WTC11 (cell line): ENCODE measurements at places on chromosomes 2 and 18. TPM values are rescaled to one million over a fixed set of nuclear protein-coding genes. Genes with fewer than 3 reads are reported as not detected.

GRCh38 chr2:42101206-42102023, 53.6 kb downstream of the PKDCC start:
- peaks cover 39% of the 10 kb centered on the region for H3K4me1 ChIP-seq
- H3K27ac ChIP-seq, result peak overlapping the region; percentile 90
- peaks cover 9% of the 10 kb centered on the region for H3K36me3 ChIP-seq
- H3K27me3 ChIP-seq, result peaks cover 21% of the 10 kb centered on the region
- peak; percentile 67 for DNase-seq
- peak overlapping the region; percentile 68 for H3K4me3 ChIP-seq

Gene DUSP19
- 3.4 to 3.9 TPM (median 3.5 TPM) in 3 replicates for total RNA-seq

Gene MRPL33
- total RNA-seq, result 52.5 to 60.6 TPM (median 58.3 TPM) in 3 replicates

Gene MALL
- total RNA-seq, result 3.8 to 5.5 TPM (median 5.0 TPM) in 3 replicates

- peaks cover 11% of the 10 kb centered on the region for H3K4me1 ChIP-seq
- peak overlapping the region; percentile 72 for H3K4me3 ChIP-seq
- peak; percentile 70 for DNase-seq
- peaks cover 40% of the 10 kb centered on the region for H3K27me3 ChIP-seq
- H3K27ac ChIP-seq, result no peak overlapping the region
These were observed 32.6 kb upstream of the NPC1 start for GRCh38 chr18:23618862-23619387.

- H3K4me1 ChIP-seq, result peaks cover 47% of the 10 kb centered on the region
- H3K36me3 ChIP-seq, result no peaks in the 10 kb centered on the region
- H3K27ac ChIP-seq, result no peak overlapping the region
- H3K27me3 ChIP-seq, result no peaks in the 10 kb centered on the region
These were observed 28.6 kb downstream of the PCBP1 start for GRCh38 chr2:70115646-70116442.

GRCh38 chr2:239912171-239912937, 112.8 kb downstream of the NDUFA10 start:
- H3K4me1 ChIP-seq, result no peaks in the 10 kb centered on the region
- H3K27ac ChIP-seq, result no peak overlapping the region
- peaks cover 2% of the 10 kb centered on the region for H3K36me3 ChIP-seq
- DNase-seq, result no peak
- H3K27me3 ChIP-seq, result no peaks in the 10 kb centered on the region

Gene TLX2
- total RNA-seq, result 0.18 to 0.39 TPM (median 0.26 TPM) in 3 replicates

Gene NAT8
- total RNA-seq, result not detected in 3 replicates

DNA sequence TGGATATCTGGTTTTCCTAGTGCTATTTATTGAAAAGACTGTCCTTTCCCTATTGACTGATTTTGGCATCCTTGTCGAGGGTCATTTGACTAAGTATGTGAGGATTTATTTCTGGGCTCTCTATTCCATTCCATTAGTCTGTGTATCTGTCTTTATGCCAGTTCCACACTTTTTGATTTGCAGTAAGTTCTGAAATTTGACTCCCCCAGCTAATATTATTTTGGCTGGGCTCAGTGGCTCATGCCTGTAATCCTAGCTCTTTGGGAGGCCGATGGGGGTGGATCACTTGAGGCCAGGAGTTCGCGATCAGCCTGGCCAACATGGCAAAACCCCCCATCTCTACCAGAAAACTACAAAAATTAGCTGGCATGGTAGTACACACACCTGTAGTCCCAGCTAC, 46.8 kb upstream of the GAREM2 start:
- H3K27me3 ChIP-seq, result no peaks in the 10 kb centered on the region
- no peak overlapping the region for H3K4me3 ChIP-seq
- DNase-seq, result no peak
- no peak overlapping the region; the same call in 1 of the 2 replicates for H3K27ac ChIP-seq

- no peaks in the 10 kb centered on the region for H3K36me3 ChIP-seq
- peaks cover 2% of the 10 kb centered on the region; the same call in 1 of the 2 replicates for H3K4me1 ChIP-seq
- no peak for DNase-seq
- H3K4me3 ChIP-seq, result no peak overlapping the region
- no peak overlapping the region for H3K27ac ChIP-seq
These were observed 58.5 kb downstream of the ROCK1 start for GRCh38 chr18:21053127-21053526.

DNA sequence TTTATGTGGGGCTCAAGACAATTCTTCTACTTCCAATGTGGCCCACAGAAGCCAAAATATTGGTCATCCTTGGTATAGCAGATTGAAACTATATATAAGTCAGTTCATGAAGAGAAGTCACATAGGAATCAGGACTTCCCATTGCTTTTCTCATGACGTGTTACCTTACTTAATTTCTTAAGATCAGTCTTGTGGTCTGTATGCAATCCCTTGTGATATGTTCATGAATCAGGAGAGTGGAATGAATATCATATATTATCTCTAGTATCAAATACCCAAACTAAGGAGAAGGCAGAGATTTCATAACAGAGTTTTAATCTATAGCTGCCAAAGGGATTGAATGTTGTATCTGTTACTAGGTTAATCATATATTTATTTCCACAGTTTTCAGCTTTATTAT, 1390.4 kb downstream of the SUCLG1 start:
- no peak overlapping the region for H3K27ac ChIP-seq
- peaks cover 9% of the 10 kb centered on the region for H3K27me3 ChIP-seq

- peaks cover 39% of the 10 kb centered on the region for H3K4me1 ChIP-seq
- H3K36me3 ChIP-seq, result no peaks in the 10 kb centered on the region
- H3K27ac ChIP-seq, result no peak overlapping the region
These were observed 502 bp downstream of the MERTK start for GRCh38 chr2:111898703-111899514.

Gene MEIS1
- 0.30 to 0.48 TPM (median 0.39 TPM) in 3 replicates for total RNA-seq

- H3K27me3 ChIP-seq, result no peaks in the 10 kb centered on the region
- no peak for DNase-seq
- H3K4me1 ChIP-seq, result peaks cover 4% of the 10 kb centered on the region
These were observed 101.2 kb downstream of the GALNT14 start for GRCh38 chr2:31037058-31037457.

Gene MYL12A
- total RNA-seq, result 205 to 230 TPM (median 213 TPM) in 3 replicates

DNA sequence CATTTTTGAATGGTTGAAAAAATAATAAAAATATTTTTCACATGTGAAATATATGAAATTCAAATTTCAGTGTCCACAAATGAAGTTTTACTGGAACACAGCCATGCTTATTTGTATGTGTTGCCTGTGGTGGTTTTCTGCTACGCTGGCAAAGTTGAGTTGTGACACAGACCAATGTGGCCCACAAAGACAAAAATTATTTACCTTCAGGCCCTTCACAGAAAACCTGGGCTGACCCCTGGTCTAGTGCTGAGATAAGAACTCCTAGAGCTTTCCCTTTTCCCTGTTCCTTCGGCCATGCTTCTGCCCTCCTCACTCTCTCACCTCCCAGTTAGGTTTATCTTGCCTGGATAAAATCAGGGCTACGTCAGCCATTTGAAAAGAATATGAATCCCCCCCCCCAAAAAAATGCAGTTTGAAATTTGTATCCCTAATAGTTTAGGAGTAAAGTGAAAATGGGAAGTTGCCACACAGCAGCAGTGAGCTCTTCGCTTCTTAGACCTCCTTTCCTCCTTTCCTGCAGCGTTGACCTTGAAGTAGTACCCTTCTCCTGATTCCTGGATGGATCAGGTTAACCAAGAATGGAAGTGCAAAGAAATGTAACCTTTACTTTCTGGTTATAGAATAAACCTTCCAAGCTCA, 91.0 kb downstream of the LIMS1 start:
- H3K27ac ChIP-seq, result peak overlapping the region; percentile 23
- H3K27me3 ChIP-seq, result no peaks in the 10 kb centered on the region
- peaks cover 49% of the 10 kb centered on the region for H3K4me1 ChIP-seq

DNA sequence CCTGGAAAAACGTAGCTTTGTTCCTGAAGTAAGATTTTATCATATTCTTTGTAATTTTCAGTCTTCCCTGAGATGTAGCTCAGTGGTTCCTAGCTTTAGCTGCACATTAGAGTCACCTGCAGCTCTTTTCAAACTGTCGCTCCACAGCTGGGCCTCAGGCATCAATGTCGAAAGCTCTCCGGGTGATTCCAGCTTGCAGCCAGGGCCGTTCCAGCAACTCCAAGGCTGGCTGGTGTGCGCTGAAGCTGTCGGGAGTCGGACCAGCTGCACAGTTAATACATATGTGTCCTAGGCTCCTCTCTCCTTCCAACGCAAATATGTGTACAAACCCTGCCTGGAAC, 609 bp upstream of the ZNF2 start:
- peak overlapping the region; percentile 98 for H3K4me3 ChIP-seq
- DNase-seq, result no peak

DNA sequence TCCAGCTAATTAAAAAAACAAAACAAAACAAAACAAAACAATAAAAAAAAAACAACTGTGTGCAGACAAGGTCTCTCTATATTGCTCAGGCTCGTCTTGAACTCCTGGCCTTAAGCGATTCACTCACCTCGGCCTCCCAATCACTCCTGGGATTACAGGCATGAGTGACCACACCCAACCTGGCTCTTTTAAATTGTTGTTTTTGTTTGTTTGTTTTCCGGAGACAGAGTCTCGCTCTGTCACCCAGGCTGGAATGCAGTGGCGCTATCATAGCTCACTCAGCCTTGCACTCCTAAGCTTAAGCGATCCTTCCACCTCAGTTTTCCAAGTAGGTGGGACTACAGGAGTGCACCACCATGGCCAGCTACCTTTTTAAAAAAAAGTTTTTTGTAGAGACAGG, 201.6 kb downstream of the EN1 start:
- H3K4me1 ChIP-seq, result peaks cover 18% of the 10 kb centered on the region
- H3K4me3 ChIP-seq, result no peak overlapping the region
- H3K27me3 ChIP-seq, result no peaks in the 10 kb centered on the region; the same call in 1 of the 2 replicates
- no peak for DNase-seq

DNA sequence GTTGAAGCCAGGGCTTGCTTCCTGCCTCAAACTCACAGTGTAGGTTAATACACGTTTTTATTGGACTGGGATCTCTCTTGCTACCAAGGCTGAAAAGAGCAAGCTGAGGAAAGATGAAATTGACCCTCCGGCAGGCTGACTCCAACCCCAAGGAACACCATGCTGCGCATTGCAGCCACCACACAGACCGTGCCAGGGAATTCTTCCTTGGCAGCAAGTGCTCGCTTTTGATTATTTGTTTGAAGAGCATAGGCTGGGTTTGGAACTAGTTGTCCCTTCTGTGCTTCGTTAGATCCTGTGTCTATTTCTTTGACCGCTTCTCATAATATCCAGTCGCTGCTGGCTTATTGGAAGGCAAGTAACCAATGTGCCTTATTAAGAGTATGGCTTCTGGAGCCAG, 34.4 kb upstream of the DARS1 start:
- no peaks in the 10 kb centered on the region for H3K27me3 ChIP-seq
- H3K4me3 ChIP-seq, result no peak overlapping the region
- no peak overlapping the region; the same call in 1 of the 2 replicates for H3K27ac ChIP-seq
- H3K4me1 ChIP-seq, result peaks cover 6% of the 10 kb centered on the region

Gene TDRD15
- not detected in 3 replicates for total RNA-seq
